ENCODE measurements at places on chromosomes 16 and 17.

DNA sequence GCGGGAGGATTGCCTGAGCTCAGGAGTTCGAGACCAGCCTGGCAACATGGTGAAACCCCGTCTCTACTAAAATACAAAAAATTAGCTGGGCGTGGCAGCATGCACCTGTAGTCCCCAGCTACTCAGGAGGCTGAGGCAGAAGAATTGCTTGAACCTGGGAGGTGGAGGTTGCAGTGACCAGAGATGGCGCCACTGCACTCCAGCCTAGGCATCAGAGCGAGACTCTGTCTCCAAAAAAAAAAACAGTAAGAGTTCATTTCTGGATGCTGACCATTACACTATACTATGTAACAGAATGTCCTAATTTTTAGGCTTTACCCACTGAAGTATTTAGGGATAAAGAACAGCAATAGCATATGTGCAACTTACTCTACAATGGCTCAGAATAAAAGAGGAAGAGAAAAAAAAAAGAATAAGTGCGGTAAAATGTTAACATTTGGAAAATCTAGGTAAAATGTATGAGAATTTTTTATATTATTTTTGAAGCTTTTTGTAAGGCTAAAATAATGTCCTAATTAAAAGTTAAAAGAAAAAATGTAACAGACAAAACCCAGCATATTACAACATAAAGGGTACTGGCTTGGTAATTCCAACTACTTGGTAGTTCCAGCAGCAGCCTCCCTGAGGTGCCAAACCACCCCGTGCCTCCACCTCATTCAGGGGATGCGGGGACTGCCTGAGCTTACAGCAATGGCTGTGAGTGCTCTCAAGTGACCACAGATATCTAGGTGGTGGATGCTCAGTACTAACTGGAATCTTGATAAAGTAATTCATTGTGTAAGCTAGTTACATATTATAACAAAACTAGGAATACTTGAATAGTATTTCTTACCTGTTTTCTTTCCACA is 10.9 kb downstream of the COPS3 start:
- DNase-seq = no peak

- no peak for DNase-seq
Measured at GRCh38 chr17:74573169-74573568, 5.9 kb upstream of the CD300H start.

DNA sequence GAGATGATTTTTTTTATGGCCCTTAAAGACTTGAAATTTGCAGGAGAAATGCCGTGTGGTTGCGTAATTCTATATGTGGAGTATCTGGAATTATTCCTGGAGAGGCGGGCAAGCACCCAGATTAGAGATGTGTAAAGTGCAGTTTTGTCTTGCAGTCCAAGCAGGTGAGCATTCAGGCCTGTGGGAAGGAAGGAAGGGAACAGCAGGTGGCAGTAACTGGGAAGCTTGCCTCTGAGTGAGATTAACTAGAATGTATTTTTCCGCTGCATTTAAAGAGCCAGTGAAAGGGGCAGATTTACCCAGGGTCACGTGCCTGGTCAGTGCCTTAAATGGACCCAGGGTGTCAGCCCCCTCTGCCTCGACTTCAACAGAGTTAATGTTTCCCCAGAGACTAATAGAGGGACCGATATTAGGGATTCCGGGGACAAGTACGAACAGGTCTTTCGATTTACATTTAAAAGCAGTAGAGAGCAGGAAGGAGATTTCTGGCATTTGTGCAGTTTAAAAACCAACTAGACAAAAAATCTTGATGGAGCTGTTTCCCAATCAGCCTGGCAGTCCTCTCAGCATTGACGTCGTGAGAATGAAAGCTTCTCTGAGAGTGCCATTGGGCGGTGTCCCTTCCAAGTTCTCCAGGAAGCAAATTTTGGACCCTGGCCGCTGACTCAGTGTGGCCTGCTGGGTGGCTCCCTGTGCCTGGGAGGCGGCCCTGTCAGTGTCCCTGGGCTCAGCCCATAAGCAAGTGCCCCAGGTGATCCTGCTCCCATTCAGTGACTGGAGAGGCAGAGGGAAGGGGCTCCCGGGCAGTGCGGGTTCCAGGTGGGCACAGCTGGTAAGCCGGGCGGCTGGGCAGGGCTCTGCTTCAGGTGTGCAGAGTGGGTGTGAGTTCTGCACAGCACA is 38.2 kb downstream of the KSR1 start:
- DNase-seq = no peak

GRCh38 chr16:55039931-55040330 is 109.3 kb downstream of the IRX5 start:
- no peak for DNase-seq

DNA sequence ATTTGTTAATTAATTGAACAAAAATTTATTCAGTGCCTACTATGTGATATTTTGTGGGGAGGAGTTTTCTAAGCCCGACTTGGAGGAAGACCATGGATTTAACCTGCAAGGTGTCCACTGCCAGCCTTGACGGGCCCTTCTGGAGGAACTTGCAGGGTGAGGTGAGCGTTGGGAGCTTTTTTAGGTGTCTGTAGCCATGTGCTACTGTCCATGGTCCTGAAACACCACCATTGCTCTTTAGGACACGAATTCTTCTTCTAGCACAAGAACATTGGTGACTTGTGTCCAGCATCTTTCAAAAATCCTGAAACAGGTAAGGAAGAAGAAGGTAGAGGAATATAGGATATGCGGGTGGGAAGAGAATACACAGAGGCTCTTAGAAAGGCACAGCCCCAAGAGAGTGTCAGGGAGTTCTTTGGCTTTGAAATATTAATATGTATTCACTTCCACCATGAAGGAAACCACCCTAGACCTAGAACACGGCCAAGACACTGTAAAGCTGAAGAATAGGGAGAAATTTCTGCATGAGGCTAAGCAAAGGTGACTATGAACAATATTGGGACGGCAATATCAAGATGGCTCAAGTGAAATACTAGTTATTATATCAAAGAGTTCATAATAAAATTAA is 27.9 kb upstream of the OR4D1 start:
- DNase-seq = peak; percentile 35

DNA sequence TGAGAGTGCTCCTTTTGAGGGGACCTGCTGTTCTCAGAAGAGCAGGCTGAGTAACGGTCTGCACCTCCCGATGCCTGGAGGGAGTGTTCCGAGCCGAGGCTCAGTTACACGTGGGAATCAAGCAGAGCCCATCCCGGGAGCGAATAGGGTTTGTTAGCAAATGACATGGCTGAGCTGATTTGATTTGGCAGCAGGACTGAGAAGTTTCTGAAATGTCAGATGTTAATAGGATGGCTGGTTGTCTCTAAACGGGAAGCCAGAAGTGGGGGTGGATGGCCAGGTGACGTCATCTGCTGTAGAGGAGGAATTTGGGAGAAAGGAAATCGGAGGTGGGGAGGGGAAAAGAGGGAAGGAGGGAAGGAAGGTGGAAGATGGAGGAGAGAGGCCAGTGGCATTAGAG is 128.0 kb downstream of the RAP1GAP2 start:
- no peak for DNase-seq

DNA sequence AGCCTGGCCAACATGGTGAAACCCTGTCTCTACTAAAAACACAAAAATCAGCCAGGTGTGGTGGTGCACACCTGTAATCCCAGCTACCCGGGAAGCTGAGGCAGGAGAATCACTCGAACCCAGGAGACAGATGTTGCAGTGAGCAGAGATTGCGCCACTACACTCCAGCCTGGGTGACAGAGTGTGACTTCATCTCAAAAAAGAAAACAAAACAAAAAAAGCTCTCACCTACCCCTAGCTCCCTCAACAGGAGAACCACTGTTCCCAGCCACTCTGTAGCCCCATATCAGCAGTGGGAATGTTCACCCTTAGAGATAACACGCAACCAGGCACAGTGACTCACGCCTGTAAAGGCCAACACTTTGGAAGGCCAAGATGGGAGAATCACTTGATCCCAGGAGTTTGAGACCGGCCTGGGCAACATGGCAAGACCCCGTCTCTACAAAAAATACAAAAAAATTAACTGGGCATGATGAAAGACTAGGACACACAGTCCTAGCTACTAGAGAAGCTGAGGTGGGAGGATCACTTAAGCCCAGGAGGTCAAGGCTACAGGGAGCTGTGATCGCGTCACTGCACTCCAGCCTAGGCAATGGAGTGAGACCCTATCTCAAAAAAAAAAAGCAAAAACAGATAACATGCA is 5.4 kb downstream of the TMC8 start:
- DNase-seq = no peak

DNA sequence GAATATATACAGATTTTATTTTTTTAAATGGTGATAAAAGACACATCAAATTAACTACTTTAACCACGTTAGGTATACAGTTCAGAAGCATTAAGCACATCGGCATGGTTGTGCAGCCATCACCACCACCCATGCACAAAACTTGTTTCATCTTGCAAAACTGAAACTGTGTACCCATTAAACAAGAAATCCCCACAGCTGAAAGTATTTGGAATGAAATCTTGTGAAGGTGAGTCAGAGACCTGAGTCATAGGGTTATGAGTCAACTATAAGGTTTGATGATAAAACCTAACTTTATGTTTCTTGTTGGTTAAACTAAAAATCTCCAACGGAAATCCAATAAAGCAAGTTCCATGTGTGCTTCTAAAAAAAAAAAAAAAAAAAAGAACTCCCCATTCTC is 561.6 kb upstream of the PSMD7 start:
- no peak for DNase-seq

DNA sequence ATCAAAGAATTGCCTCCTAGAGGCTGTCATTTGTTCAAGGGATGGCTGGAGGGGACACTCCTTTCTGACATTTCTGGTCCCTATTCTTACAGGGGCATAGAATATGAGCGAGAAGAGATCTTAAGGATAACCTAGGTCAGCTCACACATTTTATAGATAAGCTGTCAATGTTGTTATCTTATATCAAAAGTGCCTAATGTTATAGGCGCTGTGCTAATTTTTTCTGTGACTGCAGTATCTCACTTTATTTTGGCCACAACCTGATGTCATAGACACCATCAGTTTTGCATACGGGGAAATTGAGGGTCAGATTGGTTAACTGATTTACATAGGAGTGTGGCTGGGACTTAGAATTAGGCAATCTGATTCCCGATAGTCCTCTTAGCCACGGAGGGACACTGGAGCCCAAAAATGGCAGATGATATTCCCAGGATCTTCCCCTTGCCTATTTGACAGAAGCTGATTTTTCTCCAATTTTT is 1.2 kb downstream of the CPD start:
- peak; percentile 64 for DNase-seq

DNA sequence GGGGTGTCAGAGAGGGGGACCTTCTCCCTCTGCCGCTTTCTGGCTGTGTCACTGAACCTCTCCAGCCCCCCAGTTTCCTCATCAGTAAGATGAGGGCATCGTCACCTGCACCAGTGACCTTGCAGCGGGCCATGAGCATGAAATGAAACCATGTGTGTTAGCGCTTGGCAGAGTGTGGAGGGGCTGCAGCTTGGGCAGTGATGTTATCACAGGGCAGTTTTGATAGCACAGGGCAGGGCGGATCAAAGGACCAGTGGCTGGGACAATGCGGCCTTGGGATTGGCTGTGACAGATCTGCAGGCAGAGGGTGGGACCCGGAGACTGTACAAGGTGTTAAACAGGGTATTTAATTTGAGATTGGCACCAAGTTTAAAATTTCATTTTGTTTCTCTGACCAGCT is 38.9 kb upstream of the NAT9 start:
- DNase-seq = no peak

GRCh38 chr16:65126845-65127624 is 5.2 kb upstream of the CDH11 start:
- DNase-seq = no peak

DNA sequence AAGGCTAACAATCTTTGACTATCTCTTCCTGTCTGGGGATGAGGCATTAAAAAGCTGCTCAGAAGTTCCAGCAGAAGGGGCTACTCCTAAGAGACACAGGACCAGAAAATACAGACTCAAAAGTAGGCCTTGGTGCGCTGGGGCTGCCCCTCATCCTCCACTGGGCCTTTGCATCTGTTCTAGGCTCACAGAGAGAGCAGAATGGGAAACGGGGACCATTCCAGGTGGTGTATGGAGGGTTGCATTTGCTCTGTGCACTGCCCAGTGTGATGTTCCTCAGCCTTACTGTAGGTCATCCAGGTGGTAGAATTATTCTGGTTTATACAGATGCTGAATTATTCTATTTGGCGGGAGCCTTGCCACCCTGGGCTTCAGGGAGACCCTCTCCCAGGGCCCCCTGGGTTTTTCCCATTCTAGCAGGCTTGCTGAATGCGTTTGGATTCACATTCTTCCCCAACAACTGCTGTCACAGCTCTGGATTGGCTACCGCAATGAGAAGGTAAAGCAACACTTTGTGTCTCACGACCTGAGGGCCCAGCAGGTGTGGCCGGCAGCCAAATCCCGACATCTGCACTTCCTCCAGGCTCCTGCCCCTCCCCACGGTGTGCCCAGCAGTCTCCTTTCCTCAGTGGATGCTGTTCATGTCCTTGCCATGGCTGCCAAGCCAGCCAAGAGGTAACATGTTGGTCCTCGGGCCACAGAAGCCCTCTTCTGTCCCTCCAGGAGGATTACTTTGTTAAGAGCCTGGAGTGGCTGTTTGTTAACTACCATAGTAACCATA is 25.0 kb upstream of the ZNHIT3 start:
- DNase-seq = no peak

DNA sequence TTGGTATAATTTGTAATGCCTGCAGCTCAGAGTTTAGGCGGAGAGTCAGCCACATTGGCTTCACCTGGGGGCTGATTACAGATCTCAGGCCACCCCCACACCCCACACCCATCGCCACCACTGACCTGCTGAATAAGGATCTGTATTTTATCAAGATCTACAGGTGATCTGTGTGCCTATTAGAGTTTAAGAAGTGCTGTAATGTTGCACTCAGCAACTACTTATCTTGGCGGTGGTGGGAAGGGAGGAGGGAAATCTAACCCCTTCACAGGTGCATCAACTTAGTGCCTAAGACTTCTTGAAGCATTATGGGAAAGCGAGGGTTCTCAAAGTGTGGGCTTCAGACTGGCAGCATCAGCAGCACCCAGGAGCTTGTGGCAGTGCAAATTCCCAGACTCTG is 17.5 kb upstream of the KRT20 start:
- no peak for DNase-seq

DNA sequence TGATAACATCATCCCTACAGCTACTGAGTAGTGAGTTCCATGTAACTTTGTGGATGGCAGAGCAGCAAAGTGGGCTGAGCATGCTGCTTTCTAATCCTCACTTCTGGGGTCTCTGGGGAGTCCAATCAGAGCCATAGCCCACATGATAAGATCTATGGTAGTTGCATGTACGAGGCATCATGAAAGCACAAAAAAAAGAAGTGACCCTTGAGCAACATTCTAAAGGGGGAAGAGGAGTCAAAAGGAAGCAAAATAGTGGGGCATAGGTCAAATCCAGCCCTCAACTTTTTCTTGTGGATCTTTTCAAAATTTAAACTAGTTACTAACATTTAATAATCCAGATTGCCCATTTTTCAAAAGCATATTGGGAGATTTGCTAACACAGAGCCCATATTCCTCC is 208.5 kb upstream of the TOX3 start:
- DNase-seq = no peak

DNA sequence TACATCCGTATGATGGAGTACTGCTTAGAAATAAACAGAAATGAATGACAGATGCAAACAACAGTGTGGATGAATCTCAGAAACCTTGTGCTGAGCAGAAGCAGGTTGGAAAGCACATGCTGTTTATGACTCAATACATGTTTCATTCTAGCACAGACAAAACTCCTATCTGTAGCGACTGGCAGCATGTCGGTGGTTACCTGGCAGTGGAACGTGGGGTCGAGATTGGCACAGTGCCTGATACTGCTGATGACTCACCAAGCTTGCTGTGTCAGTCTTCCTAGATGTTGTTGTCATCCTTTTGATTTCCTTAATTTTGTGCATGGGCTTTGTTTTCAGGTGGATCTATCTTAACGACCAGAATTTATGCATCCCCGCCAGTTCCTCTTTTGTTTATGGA is 62.1 kb downstream of the GAN start:
- no peak for DNase-seq

GRCh38 chr17:75900691-75901533 is 3.8 kb downstream of the MRPL38 start:
- DNase-seq = no peak

Measured in GM13977 (cell line).